T-helper 9 cell (primary cell): ENCODE measurements at places on chromosomes 12 and 14.

- DNase-seq = no peak
Observed at GRCh38 chr12:122732170-122732569, 1.5 kb upstream of the HCAR1 start.

GRCh38 chr14:74217672-74218448, 21.4 kb upstream of the VSX2 start:
- peak; percentile 62 for DNase-seq

- DNase-seq = no peak
Observed at GRCh38 chr12:51886021-51886710, 1.7 kb upstream of the ANKRD33 start.

DNA sequence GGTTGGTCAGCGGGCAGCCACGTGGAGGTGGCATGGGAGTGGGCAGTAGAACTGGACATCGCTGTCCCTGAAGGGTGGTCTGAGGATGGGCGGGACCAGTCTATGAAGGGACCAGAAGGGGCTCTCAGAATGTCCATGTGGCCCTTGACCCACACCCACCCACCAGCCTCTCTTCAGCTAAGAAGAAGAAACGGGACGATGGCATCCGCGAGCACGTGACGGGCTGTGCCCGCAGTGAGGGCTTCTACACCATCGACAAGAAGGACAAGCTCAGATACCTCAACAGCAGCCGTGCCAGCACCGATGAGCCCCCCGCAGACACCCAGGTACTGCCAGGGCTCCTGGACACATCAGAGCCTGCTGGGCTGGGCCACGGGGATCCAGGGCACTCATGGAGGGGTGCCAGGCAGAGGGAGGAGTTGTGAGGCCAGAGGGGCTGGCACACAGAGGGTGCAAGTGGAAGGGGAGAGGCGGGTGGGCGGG, 21.3 kb downstream of the SETD1B start:
- no peak for DNase-seq

GRCh38 chr12:128543460-128543859, 276.5 kb downstream of the TMEM132C start:
- DNase-seq = no peak

DNA sequence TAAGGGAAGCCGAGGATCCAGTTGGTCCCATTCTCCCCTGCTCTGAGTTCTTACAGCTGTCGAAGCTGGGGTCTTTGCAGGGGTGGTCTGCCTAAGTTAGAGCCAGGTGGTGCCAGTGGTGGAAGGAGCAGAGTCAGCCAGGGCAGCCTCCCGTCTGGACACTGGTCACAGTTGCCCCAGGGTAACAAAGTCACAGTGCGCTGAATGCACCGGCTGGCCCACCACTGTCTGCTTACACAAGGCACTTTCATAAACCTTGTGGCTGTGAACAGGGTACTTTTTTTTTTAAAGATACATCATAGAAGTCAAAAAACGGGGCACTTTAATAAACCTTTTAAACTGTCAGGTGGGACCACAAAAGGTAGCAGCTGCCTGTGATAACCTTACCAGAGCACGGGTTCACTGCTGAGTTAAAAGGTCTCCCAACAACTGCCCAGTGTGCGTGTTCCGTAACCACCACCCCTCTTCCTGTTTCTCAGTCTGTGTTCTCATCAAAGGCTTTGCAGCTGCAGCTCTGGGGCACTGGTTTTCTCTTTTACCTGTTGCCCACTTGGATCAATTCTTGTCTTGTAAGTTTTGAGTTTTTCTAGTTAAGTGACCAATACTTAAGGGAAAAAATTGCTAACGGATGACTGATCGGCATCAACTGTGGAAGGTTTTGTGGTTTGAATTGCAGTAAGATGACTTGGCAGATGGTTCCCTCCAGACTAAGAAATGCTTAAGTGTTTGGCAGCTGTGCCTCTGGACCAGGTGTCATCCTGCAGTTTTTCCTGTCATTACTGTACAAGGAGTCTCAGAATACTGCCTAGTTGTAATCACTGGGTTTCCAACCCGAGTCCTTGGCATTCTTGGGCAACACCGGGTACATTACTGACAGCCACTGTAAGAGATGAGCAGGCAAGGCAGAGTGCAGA, 55.9 kb downstream of the DYNC1H1 start:
- no peak for DNase-seq

DNA sequence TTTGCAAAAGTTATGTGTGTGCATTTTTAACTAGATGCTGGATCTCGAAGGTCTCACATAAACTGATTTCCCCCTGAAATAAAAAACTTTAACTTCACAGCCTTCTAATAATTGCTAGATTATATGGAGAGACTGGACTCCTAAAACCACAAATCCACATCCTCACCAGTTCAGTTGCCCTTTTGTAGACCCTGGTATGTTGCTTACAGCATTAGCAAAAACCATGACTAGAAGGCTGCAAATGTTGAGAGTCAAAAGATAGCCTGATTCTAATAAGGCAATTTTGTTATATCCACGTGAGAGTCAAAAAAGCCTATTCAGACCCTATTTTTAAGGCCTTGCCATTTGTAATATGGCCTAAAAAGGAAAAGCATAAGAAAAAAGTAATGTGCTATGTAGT, 37.4 kb downstream of the RASSF8 start:
- no peak for DNase-seq
